Activated naive CD4-positive, alpha-beta T cell treated with anti-CD3 and anti-CD28 coated beads, Interleukin-2, amount 50 U/mL, for 72 hours (primary cell): ENCODE measurements at places on chromosomes 1 and 21. TPM values are rescaled to one million over a fixed set of nuclear protein-coding genes. Genes with fewer than 3 reads are reported as not detected.

The GJA8 gene
- not detected for total RNA-seq

- no peak for DNase-seq
Measured at GRCh38 chr1:204711947-204712701, 26.6 kb upstream of the LRRN2 start.

DNA sequence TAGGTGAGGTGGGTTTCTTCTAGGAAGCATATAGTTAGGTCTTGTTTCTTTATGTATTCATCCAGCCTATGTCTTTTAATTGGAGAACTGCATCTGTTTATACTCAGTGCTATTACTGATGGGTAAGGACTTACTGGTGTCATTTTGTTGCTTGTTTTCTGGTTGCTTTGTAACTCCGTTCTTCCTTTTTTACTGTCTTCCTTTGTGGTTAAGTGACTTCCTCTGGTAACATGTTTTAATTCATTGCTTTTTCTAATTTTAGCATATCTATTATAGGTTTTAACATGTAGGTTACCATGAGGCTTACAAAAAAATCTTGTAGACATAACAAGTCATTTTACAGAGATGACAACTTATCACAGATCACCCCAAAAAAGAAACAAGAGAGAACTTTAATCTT lies 160.8 kb downstream of the VAV3 start:
- no peak for DNase-seq

GRCh38 chr1:157969697-157970485 lies 23.6 kb upstream of the KIRREL1 start:
- no peak for DNase-seq

GRCh38 chr1:24959623-24959975 lies 29.5 kb upstream of the RUNX3 start:
- no peak for DNase-seq

- no peak for DNase-seq
Measured at GRCh38 chr1:112391603-112391940, 4.4 kb upstream of the CTTNBP2NL start.

GRCh38 chr1:200367841-200368534 lies 41.8 kb downstream of the ZNF281 start:
- DNase-seq = no peak

DNA sequence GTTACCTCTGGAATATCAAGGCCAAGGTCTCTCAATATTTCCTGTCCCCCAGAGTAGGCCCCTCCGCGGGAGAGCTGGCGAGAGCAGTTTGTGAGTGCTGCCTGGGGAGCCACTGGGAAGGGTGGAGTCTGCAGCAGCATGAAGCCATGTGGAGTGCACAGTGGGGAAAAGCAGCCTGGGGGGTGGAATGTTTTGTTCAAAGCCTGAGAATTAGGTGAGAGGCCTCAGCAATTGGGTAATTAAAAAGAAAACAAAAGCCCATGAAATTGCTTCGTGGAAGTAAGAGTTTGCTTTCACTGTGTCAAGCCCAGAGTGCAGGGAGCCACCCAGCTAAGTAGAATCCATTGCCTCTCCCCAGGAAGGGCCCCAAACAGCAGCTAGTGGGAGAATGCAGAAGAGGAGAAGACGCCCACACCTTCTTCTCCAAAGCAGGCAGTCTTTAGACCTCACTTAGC lies 30.2 kb upstream of the DISC1 start:
- DNase-seq = no peak

- DNase-seq = no peak
Measured at GRCh38 chr1:98098473-98098872, 177.6 kb upstream of the DPYD start.

DNA sequence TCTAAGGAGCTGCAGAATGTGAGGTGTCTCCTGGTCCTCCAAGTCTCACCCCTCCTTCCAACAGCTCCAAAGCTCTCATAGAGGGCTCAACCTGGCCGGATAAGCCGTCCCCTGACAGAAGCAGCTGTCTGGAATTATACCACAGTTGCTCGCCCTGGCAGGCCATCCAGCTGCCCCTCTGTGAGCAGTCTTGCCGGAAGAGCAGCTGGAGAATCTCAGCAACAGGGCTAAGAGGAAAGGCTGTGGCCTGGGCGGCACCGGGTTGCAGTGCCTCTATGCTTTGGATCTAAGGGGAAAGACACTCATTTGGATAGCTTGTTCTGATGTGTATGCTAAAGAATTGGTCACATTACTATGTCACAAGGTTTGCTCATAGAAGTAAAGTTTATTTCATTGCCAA lies 12.4 kb downstream of the TMCC2 start:
- DNase-seq = peak; percentile 26

DNA sequence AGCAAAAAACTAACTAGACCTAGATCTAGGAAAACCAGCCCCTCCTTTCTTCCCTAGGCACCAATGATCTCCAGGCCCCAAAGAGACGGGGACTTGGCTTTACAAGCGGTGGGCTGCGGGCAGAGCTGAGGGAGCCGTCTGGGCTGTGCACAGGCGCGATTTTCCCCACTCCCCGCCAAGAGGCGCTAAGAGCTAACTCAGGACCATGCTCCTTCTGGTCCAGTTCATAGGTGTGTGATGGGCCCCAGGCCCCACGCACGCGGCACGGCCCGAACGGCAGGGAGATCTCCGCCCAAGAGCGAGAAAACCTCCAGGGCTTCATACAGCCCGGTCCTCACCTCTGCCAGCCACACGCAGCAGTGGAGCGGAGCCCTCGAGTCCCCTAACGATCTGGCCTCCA lies 7.5 kb upstream of the GPR153 start:
- DNase-seq = no peak

- DNase-seq = no peak
Measured at GRCh38 chr1:188668083-188668482, 1809.6 kb downstream of the BRINP3 start.

DNA sequence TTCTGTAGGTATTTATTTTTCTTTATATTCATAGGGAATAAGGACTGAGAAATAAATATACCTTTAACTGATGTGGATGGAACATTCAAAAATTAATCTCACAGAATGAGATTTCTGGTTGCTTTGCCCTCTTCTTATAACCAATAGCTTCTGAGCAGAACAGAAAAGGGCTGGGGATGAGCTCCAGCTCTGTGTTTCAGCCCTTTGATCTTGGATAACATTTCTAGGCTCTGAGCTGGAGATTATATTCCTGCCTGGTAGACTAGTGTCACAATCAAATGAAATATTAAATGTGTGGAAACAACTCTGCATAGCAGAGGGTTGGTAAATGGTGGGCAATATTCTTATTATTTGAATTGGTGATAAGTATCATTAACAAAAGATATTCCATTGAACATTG lies 14.6 kb downstream of the MAP3K21 start:
- DNase-seq = no peak
